Immature natural killer cell (primary cell): ENCODE measurements at places on chromosomes 4 and X. TPM values are rescaled to one million over a fixed set of nuclear protein-coding genes. Genes with fewer than 3 reads are reported as not detected.

GRCh38 chr4:113146876-113147358 is 97.5 kb downstream of the ANK2 start:
- DNase-seq: no peak

GRCh38 chr4:4388311-4388790 is 1.4 kb downstream of the NSG1 start:
- no peak for DNase-seq

DNA sequence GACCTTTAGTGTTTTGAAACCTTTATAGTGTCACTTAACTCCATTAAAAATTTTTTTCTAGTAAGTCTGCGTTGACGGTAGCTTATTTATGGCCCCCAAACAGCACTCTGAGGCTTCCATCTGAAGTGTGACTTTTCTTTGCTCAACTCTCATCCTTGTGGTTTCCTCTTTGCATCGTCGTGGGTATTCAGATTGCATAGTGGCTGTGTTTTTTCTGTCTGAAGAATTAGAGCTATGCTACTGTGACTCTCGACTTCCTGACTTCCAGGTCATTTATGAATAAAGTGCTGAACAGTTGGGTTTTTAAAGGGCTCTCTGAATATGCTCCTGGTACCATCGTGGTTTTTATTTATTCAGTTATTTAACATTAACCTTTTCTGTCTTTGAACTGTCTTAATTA is 44.9 kb downstream of the JADE1 start:
- DNase-seq: peak; percentile 75

DNA sequence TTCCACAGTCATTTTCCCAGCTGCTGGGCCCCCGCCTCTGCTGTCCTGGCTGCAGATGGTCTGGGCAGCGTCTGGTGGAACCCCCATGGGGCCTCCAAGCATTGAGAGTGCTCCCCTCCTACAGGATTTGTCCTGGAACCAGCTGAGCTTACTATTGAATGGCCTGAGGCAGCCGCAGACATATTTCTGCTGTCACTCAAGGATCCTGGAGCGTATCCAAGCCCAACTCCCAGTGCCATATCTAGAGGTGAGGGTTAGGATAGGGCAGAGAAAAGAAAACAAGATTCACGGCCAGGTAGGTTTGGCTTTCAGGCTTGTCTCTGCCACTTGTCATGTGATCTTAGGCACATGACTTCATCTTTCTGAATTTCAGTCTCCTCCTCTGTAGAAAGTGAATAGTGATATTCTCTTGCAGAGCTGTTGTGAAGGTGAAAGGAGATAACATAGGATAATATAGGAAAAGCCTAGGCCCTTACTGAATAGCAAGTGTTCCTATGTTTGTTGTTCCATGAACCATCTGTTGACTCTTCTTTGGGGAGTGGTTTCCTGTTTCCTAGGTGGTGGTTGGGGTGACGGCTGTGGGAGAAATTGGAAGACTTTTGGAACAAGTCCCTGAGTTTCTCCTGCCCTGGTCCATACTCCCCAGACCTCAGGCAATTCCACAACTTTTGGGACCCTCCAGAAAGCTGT is 52.3 kb downstream of the SEPSECS start:
- DNase-seq: no peak

DNA sequence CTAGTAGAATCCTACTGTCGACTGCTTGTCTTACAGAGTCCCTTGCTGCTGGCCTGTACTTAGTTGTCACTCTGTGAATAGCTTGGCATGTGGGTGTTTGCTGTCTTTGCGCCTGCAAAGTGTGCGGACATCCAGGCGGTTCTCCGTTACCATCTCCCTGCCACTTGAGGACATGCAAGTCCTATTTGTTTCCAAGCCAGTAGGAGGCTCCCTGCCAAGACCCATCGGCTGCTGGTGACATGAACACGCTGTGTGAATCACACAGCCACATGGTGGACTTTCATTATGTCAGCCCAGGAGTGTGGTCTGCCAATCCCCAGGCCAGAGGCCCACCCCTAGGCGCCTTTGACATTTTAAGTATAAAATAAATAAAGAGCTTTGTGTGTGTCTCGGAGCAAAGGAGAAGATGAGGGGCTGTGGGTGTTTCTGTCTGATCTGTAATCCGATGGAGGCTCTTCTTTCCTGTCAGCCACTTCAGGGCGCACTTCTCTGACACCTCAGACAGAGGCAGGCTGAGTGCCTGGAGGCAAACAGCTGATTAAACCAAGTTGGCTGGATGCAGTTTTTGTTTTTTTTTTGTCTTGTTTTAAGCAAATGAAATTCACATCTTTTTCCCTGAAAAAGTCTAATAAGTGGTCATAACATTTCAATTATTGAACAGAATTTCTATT is 51.5 kb downstream of the ALPK1 start:
- DNase-seq: no peak

DNA sequence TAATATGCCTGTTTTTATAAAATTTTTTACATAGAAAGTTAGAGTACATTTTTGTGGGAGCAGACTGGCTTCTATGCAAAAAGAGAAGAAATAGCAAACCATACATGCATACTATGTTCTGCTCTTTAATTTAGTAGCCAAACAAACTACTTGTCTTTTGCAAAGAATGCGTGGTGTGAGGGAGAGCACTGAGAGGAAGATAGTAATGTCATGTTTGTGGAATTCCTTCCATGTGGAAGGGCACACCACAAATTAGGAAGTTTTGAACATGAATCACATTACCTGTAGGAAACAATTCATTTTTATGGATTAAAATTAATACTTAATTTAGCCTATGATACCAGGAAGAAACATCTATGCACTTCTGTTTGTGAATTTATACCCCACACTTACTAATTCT is 1529.1 kb upstream of the ADGRL3 start:
- no peak for DNase-seq

DNA sequence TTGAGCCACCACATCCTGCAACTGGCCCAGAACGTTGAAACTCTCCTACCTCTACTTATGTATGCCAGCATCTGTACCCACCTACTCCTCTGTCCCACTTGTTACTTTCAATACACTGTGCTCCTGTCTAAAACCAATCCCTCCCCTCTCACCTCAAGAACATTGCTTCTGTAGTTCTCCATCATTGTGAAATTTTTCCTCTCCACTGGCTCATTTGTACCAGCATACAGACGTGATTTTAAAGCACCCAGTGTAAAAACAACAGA is 25.5 kb upstream of the USO1 start:
- DNase-seq: no peak

GRCh38 chr4:180304321-180304720 is 1938.9 kb upstream of the TENM3 start:
- DNase-seq: no peak

GRCh38 chr4:149986917-149987316 is 91.3 kb upstream of the DCLK2 start:
- no peak for DNase-seq

DNA sequence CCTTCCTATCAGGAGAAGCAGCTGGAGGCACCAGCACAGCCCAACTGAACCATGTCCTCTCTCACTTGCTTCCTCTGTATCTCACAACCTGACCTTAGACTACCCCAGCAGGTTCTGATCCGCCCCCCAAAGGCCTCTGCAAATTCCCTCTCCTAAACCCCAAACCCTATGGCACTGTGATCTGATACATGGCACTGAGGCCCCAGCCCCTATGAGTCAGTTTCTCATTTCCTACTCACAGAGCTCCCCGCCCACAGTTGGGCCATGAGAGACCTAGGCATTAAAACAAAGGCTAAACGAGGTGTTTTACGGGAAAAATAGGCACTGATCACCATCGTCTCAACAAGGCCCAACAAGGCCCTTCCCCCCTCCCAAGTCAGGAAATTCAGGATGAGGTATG is 19.1 kb downstream of the SASH3 start:
- no peak for DNase-seq

GRCh38 chr4:66482186-66482585 is 811.9 kb upstream of the EPHA5 start:
- no peak for DNase-seq

GRCh38 chr4:172168888-172169287 is 355.7 kb downstream of the GALNTL6 start:
- no peak for DNase-seq

The IDUA gene
- 5.6 TPM for polyA plus RNA-seq

The FUNDC2 gene
- 241 TPM for polyA plus RNA-seq

The GLOD5 gene
- polyA plus RNA-seq: not detected

The MAGEA9B gene
- not detected for polyA plus RNA-seq

The BLOC1S4 gene
- polyA plus RNA-seq: 53.5 TPM
